ENCODE measurements at places on chromosomes 16 and 17.

DNA sequence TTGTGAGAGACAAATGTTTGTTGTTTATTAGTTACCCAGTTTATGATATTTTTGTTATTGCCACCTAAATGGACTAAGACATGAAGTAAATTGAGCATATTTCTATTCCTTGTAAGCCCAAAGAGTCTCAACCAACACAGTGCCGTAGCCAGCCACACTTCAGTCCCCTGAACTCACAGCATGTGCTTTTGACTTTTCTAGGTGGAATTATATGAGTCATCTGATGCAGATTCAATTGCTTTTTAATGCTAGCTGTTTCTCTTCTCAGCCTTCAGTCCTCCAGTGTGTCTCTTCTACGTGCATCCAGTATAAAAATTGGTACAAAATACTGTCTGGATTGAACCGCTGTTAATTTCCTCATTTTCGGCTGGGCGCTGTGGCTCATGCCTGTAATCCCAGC, 39.0 kb downstream of the IQCK start:
- no peak for DNase-seq

- DNase-seq = no peak
Observed at GRCh38 chr17:58677194-58677880, 14.5 kb downstream of the TEX14 start.

- DNase-seq = no peak
Observed at GRCh38 chr16:71675380-71675779, 49.1 kb downstream of the PHLPP2 start.

DNA sequence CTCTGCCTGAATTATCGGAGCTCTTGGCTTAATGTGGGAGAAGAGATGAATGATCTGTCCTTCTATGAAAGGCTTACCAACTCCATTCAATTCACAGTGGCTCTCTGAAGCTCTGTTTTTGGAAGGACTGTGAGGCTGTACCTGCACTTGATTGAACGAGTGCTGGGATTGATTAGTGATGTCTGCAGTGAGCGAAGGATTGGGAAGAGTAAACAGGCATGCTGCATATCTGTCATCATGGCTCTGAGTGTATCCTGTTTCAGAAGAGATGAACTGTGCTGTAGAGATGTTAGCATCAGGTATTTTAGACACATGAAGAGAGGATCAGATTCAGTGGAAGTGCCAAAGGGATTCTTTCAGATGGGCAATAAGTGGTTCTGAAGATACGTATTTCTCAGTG, 564.0 kb downstream of the MAF start:
- no peak for DNase-seq
